A549 treated with CORT108297 at 1 μM for 4 hours (cell line): ENCODE measurements at places on chromosomes 5 and 9. TPM values are rescaled to one million over a fixed set of nuclear protein-coding genes. Genes with fewer than 3 reads are reported as not detected.

Gene PTPDC1
- 3.3 to 5.1 TPM (median 4.1 TPM) in 5 replicates for total RNA-seq

Gene KIAA0825
- total RNA-seq: 0.42 to 0.58 TPM (median 0.51 TPM) in 5 replicates

Gene C5orf24
- total RNA-seq: 17.5 to 26.7 TPM (median 25.0 TPM) in 5 replicates

Gene OR2V1
- total RNA-seq: not detected in 5 replicates

Gene ITGA2
- 17.1 to 26.4 TPM (median 23.5 TPM) in 5 replicates for total RNA-seq

Gene LEAP2
- total RNA-seq: 0.73 to 1.6 TPM (median 1.1 TPM) in 5 replicates

Gene FAM174A
- 11.8 to 17.4 TPM (median 13.8 TPM) in 5 replicates for total RNA-seq

Gene CD180
- total RNA-seq: 0.01 TPM in 1 of 5 replicates, not detected in the others

Gene PPP3R2
- not detected in 5 replicates for total RNA-seq

Gene ELP1
- total RNA-seq: 18.4 to 23.5 TPM (median 20.0 TPM) in 5 replicates

Gene COL15A1
- total RNA-seq: 0.39 to 0.80 TPM (median 0.51 TPM) in 5 replicates

Gene FER
- 2.9 to 6.5 TPM (median 4.8 TPM) in 5 replicates for total RNA-seq

Gene LVRN
- 0.06 to 0.29 TPM (median 0.19 TPM) in 4 of 5 replicates, not detected in the other for total RNA-seq

Gene PLK2
- 74.5 to 83.3 TPM (median 78.4 TPM) in 5 replicates for total RNA-seq

Gene RNF183
- 0.15 TPM in 1 of 5 replicates, not detected in the others for total RNA-seq

Gene PCDHB2
- 3.1 to 6.7 TPM (median 3.8 TPM) in 5 replicates for total RNA-seq

Gene ASB6
- 18.0 to 25.5 TPM (median 24.7 TPM) in 5 replicates for total RNA-seq

Gene FOXD4L4
- total RNA-seq: 0.04 to 0.14 TPM (median 0.08 TPM) in 4 of 5 replicates, not detected in the other

Gene CDX1
- not detected in 5 replicates for total RNA-seq

Gene HAVCR1
- 27.4 to 42.0 TPM (median 37.2 TPM) in 5 replicates for total RNA-seq

Gene BTNL8
- not detected in 5 replicates for total RNA-seq

Gene HINT1
- 469 to 525 TPM (median 489 TPM) in 5 replicates for total RNA-seq

Gene SLC25A2
- 0.05 TPM in 1 of 5 replicates, not detected in the others for total RNA-seq

Gene ADRB2
- total RNA-seq: 0.55 to 0.87 TPM (median 0.69 TPM) in 5 replicates

Gene CNTNAP3
- total RNA-seq: 7.3 to 12.2 TPM (median 9.9 TPM) in 5 replicates

Gene ANKRD18B
- total RNA-seq: 4.6 to 10.0 TPM (median 6.7 TPM) in 5 replicates

Gene HEMGN
- not detected in 5 replicates for total RNA-seq

Gene NPDC1
- total RNA-seq: 41.2 to 91.4 TPM (median 89.1 TPM) in 5 replicates

Gene TMEM174
- total RNA-seq: not detected in 5 replicates

Gene FAM163B
- not detected in 5 replicates for total RNA-seq

Gene ORM1
- total RNA-seq: not detected in 5 replicates
